Sigmoid colon (tissue), 7 donors: ENCODE measurements at places on chromosomes 3 and 15. TPM values are rescaled to one million over a fixed set of nuclear protein-coding genes. Genes with fewer than 3 reads are reported as not detected.
A peak's percentile ranks its signal among the peaks of the same experiment; 100 is the strongest.

DNA sequence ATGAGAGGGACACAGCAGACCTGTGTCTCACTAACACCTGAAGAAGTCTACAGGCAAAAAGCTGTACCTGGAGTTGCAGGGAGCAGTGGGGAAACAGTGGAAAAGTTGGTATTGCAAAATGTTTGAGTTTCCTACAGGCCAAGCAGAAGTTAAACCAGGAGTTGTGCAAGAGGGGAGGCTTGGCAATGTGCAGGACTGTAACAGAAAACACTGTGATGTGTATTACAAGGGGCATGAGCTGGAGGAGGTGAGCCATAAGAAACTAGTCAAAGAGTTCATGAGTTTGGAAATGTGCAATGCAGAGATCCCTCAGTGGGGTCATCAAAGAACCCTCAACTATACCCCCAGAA is 47.1 kb upstream of the SERPINI2 start:
- DNase-seq = no peak

GRCh38 chr15:33150431-33150941 is 44.0 kb downstream of the FMN1 start:
- DNase-seq = no peak

DNA sequence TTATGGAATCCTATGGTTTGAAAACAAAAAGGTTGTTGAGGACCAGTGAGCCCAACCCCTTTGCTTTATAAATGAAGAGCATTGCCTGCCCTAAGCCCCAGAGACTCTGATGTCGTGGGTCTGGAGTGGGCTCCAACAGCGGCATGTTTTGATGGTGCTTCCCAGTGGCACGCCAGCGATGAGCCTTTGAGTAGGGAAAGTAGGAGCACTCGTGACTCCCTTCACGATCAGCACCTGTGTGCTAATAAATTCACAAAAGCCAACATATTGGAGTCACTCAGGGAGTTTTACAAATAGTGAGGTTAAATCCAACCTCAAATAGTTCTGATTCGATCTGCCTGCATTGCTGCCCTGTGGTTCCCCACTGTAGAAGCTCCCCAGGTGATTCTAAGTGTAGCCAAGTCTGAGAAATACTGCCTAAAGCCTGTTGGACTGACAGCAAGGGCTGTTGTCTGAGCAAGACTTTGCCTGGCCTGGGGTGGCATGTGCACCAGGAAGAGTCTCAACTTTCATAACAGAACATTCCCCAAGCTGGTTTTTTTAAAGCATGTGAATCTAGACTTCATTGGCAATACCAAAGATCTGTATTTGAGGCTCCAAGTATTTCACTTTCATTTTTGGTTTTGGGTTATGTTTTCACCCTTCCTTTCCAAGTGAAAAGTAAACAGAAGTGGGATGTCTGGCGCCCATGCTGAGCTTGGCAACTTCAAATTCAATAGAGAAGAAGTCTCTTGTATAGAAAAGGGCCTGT is 9.9 kb downstream of the CCR5 start:
- DNase-seq = no peak

DNA sequence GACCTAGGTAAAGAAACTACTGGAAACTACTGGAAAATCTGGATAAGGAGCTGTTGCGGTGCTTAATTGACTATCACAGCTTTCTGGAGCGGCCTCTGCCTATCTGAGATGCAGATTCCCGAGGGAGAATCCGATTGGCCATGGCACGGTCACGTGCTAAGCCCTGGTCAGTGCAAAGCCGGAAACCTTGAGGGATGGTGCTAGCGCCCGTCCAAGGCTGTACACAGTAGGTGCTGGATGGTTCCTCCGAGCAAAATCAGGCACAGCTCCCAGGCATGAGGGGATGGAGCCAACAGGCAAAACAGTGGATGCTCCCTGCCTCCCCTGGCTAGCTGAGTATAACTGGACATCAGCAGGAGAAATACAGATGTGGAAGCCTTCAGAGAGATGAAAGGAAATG is 238.7 kb upstream of the HES1 start:
- DNase-seq = no peak

DNA sequence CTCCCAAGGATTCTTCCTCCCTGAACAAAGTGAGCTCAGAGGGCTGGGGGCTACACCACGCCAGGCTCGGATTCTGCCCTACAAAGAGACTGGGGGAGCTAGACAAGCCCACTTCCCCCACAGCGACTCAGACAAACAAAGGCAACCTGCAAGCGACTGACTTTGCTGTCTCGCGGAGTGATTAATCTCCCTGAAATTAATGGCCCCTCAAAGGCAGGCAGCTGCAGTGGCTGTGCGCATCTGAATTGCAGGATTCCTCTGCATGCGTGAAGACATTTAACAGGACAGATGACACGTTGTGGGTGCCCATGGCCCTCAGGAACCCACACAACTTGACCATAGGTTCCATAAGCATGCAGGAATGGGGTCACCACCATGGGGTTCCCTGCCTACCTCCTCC is 18.4 kb downstream of the CTXND1 start:
- no peak for DNase-seq

GRCh38 chr3:17935222-17935621 is 192.8 kb upstream of the TBC1D5 start:
- DNase-seq = no peak

- DNase-seq = no peak
Observed at GRCh38 chr15:33098094-33099058, 96.1 kb downstream of the FMN1 start.

- no peak for DNase-seq
Observed at GRCh38 chr15:58498821-58499580, 67.2 kb downstream of the LIPC start.

GRCh38 chr3:13479332-13479581 is 849 bp upstream of the HDAC11 start:
- DNase-seq = no peak

- peak; percentile 26 for DNase-seq
Observed at GRCh38 chr3:52405601-52406110, 39.2 kb downstream of the SEMA3G start.

SPTSSB gene
- not detected for total RNA-seq

NPAP1 gene
- not detected for total RNA-seq

ANKRD34C gene
- total RNA-seq = not detected

PLA2G4E gene
- not detected for total RNA-seq

GOLGA8T gene
- total RNA-seq = not detected
